Mesothelial cell of epicardium (in vitro differentiated cells): ENCODE measurements at places on chromosomes 4 and X.

GRCh38 chr4:112908511-112908910, 140.9 kb upstream of the ANK2 start:
- DNase-seq, result no peak

DNA sequence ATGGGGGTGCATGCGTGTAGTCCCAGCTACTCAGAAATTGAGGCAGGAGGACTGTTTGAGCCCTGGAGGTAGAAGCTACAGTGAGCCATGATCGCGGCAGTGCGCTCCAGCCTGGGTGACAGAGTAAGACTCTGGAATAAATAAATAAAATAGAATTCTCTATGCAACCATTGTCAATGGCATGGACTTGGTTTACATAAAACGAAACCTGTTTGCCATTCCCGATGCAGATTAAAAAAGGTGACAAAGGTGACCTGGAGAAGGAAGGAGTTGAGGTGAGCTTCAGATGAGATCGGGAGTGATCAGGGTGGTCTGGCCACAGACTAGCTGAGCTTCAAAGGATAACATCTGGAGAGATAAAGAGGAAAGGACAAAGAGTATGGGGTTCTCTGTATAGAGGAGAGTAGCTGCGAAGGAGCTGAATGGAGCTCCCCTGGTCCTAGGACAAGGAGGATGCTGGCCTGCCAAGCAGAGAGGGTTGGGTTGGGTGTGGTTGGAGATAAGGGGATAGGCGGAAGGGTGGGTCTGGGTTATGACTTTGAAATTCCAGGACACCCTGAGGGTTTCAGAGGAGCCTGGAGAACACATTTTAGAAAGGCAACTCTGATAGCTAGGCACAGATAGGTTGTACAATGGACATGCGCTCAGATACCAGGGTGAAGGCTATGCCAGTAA, 98.6 kb downstream of the RBM47 start:
- no peak for DNase-seq

- DNase-seq, result no peak
Measured at GRCh38 chr4:82645936-82646565, 84.3 kb upstream of the TMEM150C start.

GRCh38 chr4:142121448-142122350, 485.3 kb downstream of the IL15 start:
- DNase-seq, result no peak

DNA sequence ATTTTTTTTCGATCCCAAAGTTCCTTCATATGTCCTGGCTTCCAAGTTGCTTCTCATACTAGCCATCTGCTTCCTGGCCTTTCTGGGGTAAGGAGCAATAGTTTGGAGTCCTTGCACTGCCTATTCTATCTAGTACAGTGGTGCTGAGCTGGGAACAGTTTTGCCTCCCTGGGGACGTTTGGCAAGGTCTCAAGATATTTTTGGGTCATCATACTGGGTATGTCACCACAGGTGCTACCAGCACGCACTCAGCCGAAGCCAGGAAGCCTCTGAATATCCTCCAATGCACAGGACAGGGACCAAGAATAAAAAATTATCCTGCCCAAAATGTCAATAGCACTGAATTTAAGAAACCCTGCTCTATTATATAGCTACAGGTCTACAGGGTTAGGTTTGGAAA, 35.4 kb upstream of the TMSB15B start:
- no peak for DNase-seq

- no peak for DNase-seq
Measured at GRCh38 chr4:41154814-41155177, 59.5 kb downstream of the APBB2 start.

DNA sequence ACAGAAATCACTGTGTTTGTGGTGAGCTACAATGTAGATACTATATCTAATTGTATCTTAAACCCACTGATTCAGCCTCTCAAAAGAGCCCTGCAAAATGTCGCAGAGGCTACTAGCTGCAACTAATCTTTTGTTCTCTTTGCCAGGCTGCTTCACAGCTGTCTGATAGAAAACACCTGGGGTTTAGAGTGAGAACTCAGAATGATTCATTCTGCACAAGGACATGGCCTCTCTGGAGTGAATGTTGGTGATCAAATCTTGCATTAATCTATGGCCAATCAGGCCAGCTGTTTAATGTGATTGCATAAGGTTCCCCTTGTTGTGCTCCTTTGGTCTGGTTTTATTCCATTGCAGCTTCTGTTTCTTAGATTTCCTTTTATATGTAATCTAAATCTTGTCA, 100.3 kb downstream of the EMCN start:
- DNase-seq, result no peak

DNA sequence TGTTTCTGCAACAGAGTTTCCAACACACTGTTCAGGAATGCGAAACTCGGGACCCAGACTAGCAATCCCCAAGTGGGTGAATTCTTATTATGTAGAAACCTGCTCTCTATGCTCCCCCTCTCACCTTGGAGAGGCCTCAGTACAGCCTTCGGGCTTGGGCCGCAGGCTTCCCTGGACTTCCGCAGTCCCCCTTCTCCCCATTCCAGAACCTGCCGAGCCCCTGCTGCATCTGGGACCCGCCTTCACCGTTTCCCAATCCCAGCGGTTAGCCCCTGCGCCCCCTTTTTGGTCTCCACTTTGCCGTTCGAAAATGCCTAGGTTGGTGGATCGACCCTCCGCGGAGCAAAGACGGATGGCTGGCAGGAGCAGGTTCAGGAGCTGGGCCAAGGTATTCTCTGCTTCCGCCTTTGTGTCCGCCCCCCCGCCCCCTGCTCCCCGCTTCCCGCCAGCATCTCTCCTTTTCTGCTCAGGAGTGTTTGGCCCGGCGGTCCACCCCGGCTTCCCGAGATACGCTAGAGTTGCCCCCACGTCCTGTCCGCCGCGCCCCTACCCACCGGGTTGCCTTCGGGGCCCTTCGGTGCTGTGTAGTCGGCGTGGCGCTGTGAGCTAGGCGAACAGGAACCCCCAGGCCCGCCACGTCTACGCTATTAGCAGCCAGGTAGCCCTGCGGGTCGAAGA, 11.5 kb downstream of the HAND2 start:
- no peak for DNase-seq

DNA sequence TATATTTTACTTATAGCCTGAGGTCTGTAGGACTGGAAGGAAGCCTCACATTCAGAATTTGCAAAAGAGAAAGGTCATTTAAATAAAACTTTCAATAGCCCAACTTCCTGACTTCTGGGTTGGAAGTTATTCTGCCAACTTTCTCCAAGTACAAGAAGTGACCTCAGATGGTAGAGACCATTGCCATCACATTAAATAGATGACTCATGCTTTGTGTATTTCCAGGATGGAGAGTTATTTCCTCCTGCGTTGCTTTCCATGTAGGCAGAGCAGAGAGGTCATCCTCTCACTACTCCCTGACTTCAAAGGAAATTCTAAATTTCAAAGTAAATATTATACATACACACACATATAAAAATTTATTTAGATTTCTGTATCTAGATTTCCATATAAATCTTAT, 73.0 kb upstream of the NR3C2 start:
- no peak for DNase-seq

- no peak for DNase-seq
Measured at GRCh38 chr4:77188498-77189220, 31.7 kb downstream of the CCNG2 start.

GRCh38 chr4:69907151-69907550, 23.7 kb upstream of the CSN1S1 start:
- DNase-seq, result no peak

DNA sequence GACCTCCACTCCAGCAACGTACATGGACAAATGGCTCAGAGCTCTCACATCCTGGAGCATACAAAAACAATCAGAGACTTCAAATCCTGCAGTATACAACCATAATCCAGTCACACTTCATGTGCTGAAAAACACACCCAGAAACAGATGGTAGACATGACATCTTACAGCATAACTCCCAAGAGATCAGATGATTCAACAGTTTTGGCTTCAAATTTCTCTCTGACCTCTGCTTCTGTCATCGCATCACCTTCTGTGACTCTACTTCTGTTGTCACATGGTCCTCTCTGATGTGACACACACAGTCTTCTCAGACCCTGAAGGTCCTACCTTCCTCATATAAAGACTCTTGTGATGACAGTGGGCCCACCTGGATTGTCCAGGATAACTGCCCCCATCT, 18.5 kb downstream of the SUV39H1 start:
- DNase-seq, result no peak

- DNase-seq, result no peak
Measured at GRCh38 chr4:109994415-109994827, 81.7 kb downstream of the EGF start.

GRCh38 chr4:83387012-83387411, 52.4 kb upstream of the HPSE start:
- DNase-seq, result no peak

DNA sequence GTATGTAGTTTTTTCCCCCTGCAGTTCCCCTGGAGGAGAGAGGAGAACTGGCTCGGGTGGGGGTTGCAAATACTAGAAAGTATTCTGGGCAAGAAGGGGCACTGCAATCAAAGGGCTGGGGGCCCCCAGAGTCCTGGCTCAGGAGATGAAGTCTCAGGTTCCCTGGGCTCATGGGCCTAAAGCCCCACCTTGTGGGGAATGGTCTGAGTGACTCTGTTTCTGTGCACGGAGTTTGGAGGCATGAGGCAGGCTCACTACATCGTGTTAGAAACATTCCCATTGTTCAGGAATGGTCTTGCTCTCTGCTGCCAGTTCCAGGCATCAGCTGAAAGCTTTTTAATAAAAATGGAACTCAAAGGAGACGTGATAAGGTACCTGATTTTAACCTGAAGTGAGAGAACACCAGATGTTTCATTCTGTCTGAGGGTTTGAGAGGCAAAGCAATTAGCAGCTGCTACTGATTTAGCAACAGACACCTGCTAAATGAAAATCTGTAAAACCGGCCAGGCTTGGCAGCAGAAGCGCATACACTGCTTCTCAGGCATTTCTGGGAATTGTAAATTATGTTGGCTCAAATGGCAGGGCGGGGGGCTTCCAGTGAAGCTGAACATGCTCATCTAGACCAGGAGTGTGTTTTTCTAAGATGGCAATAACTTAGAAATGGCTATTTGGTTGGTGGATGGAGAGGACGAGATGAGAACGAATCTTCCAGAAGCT, 122.7 kb downstream of the TMEM164 start:
- DNase-seq, result no peak

DNA sequence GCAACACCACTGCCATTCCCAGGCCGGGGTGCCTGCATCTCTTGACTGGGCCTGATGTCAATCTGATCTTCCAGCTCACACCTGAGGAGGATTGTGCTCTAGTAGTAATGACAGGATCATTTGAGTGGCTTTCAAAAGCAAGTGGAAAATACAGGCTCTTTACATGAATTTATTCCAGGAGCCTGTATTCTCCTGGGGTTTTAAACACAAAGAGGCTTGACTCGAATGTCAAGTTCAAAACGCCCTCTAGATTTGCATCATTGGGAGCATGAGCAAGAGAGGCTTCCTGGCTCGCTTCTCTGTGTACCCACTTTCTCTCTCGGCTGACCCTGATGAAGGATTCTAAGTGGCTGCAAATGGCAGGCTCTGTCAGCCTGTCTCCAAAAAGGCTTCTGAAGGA, 199.5 kb upstream of the PUDP start:
- DNase-seq, result no peak

- DNase-seq, result no peak
Measured at GRCh38 chr4:151458148-151458547, 49.2 kb downstream of the FHIP1A start.

GRCh38 chr4:21664355-21664754, 284.2 kb downstream of the KCNIP4 start:
- DNase-seq, result no peak

DNA sequence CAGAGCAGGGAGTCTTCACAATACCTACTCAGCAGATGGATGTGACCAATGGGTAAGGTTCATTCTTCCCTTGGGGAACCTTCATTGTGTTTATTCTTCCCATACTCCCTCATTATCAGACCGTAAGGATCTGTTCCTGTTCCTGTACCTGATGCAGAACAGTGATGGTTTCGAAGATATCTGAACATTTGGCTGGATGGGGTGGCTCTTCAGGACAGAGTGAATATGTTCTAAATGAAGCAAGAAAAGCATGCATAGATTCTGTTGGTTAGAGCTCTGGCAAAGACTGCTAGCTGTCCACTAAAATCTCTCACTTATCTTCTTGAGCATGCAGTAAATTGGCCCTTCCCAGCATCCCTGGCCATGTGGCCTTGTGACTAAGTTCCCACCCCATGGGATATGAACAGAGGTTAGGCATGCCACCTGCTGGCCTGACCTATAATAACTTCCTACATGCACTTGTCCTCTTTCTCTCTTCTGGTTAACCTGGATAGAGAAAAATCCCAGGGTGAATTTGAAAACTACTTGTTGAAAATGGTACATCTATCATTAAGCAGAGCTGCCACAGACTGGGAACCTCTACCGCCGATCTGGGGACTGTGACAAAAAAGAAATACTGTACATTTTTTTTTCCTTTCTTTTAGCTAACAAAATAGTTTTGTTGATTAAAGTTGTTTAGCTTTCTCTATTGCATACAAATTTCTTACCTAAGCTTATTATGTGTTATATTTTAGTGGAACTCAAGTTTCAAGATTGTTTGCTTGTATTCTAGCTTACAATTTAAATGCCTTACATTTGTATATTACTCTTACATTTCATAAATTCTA, 60.0 kb upstream of the BANK1 start:
- no peak for DNase-seq

GRCh38 chr4:6162885-6163284, 37.5 kb downstream of the JAKMIP1 start:
- no peak for DNase-seq

DNA sequence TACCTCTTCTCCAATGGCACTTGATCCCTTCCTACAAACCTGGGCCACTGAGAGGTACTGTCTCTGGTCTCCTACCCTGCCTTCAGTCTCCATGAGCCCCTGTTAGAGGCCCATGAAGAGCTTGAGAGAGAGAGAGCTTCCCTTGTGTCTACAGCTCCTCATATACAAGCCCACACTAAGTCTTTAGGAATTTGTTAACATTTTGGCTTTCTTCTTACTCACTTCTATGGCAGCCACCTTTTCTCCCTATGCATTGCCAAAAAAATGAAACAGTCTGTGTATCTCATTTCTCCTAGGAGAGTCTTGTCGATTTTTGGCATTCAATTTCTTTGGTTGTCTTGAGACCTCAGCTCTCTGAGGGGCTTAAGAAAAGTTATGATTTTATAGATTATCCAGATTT, 90.9 kb upstream of the LNX1 start:
- DNase-seq, result no peak

DNA sequence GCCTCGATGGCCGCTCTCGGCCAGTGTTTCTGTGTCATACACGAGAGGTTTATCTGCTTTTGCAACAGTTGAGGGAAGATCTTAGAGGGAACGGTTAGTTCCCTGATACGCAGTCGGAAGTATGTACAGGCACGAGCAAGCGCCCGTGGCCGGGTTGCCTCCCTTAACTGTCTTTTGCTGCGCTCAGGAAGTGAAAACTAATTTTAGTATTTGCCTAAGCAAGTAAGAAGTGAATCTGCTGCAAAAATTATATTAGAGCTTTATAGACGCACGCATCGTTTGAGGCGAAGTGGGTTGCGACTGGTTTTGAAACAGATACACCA, 695 bp downstream of the MTM1 start:
- DNase-seq, result no peak
